ENCODE measurements at places on chromosomes 12 and 14.

GRCh38 chr12:116026346-116026745, 251.1 kb downstream of the MED13L start:
- no peak for DNase-seq

DNA sequence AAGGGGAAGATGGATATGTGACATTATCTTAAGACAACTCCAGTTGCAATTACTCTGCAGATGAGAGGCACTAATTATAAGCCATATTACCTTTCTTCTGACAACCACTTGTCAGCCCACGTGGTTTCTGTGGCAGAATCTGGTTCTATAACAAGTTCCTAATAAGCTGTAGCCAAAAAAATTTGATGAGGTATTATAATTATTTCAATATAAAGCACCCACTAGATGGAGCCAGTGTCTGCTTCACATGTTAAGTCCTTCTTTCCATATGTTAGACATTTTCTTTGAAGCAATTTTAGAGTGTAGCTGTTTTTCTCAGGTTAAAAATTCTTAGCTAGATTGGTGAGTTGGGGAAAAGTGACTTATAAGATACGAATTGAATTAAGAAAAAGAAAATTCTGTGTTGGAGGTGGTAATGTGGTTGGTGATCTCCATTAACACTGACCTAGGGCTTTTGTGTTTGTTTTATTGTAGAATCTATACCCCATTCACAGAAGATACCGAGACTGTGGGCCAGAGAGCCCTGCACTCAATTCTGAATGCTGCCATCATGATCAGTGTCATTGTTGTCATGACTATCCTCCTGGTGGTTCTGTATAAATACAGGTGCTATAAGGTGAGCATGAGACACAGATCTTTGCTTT, 36.9 kb downstream of the PSEN1 start:
- DNase-seq: no peak

DNA sequence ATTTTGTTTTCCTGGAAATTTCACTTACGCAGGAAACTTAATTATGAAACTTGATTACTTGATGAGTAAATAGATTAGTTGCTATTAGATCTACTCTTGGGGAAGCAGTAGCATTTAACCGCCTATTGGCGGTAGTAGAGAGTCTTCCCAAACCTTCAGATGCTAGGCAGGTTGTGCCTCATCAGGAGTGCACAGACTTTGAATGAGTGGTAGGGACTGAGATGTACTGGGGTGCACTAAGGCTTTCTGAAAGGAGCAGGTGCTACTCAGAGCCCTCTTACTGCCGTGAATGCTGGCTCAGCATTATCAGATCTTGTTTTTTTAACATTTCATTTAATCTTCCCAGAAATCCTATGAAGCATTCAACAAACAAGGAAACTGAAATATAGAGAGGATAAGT, 7.7 kb downstream of the GATC start:
- DNase-seq: no peak

GRCh38 chr14:51410897-51411296, 170.8 kb downstream of the TMX1 start:
- DNase-seq: no peak

DNA sequence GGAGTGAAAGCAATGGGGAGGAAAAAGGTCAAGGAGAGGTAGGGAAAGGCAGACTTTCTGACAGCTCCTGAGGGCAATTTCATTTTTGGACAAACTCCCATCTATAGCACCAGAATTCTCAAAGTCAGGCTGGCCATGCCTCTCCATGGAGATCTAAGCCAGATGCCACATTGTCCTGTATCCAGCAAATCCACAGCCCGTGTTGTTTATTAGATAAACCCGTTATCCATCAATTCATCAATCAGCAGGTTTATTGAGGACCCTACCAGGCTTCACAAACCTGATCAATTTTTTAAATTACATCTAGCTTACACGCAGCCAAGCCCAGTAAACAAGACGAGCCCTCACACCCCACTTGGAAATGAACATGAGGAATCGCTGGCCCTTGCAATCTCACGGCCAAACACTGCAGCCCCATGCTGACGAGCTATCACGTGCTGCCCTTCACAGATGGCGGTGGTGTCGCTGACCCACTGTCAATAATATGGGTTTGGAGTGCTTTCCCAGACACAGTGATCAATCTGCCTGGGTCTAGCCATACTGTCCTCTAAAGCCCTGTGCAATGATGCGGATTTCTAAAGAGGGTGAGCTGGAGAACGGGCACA, 332.9 kb downstream of the DPF3 start:
- no peak for DNase-seq

GRCh38 chr12:13223179-13223804, 26.8 kb downstream of the EMP1 start:
- no peak for DNase-seq

DNA sequence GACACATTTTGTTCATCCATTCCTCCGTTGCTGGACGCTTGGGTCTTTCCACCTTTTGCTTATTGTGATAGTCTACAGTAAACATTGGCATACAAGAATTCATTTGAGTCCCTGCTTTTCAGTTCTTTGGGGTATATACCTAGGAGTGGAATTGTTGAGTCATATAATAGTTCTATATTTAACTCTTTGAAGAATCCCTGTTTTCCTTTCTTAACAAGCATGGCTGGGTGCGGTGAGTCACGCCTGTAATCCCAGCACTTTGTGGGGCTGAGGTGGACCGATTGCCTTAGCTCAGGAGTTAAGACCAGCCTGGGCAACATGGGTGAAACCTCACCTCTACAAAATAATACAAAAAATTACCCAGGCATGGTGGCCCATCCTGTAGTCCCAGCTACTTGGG, 75.4 kb downstream of the CCDC92 start:
- no peak for DNase-seq

DNA sequence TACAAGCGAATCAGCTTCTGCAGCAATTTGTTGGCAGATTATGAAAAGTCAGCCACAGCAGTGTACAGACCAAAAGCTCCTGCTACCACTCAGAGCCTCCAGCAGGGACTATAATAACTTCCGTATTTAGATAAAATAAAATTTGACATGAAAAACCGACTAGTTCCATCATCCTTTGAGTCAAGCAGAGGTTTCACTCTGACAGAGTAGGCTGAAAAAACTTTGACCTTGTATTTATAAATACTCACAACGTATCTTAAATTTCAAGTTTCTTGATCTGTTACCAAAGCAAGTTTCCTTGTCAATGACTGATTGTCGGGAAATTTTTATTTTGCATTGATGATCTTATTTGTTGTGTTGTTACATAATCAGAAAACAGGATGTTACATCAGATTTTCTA, 283.4 kb downstream of the DAD1 start:
- DNase-seq: no peak

GRCh38 chr12:118016424-118017264, at the start of gene RFC5:
Gene RFC5, plus strand, starts transcription at chr12:118016703. Its CDS starts 125 bp downstream, at chr12:118016828.
- peak; percentile 99 for DNase-seq

DNA sequence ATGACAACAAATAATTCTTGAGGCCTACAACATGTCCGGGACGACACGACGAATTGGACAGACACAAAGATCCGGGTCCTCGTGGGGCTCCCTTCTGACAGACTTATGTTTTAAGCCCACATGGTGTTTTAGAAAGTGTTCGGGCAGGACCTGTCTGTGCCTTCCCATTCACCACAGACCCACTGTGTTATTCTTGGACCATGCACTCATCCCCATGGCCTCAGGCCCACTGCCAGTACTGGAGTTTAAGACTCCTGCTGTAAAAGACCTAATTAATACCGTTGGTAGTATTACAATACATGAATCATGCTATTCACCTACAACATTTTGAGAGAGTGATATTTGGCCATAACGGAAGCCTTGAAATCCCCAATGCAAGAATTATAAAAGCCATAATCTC, 20.0 kb downstream of the SLC15A4 start:
- DNase-seq: no peak

DNA sequence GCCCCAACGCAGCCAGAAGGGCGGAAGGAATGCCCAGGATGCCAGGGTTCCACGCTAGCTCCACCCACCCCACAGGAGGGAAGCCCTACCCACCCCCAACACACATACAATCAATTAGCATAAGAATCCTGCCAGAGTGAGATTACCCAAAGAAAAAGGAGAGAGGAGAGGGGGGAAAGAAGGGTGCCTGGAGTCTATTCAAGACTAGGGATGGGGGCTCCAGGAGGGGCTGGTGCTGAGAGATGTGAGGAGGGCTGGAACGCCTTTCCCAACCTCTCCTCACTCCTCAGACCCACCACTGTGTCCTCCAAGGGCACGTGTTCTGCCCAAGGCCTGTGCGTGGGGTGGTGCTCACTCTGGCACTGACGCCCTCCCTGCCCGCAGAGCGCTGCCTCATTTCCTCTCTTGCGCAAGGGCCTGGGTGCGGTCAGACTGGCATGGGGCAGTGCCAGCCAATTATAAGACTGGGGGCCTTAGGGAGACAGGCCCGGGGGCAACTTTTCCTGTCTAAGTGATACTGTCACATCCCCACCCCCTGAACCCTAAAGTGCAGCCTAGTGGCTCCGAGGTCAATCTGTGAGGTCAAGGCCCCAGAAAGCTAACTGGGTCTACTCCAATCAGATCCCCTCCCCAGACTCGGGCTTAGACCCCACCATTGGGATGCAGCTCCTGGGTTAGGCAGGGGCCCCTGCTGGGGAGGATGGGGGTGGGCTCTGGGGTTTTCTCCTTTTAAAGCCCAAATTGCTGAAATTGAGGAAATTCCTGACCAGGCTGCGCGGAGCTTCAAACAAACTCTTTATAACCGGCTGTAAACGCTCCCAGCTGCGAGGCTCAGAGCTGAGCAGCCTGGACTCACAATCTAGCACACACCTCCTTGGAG, 10.2 kb upstream of the ITGB7 start:
- DNase-seq: no peak

DNA sequence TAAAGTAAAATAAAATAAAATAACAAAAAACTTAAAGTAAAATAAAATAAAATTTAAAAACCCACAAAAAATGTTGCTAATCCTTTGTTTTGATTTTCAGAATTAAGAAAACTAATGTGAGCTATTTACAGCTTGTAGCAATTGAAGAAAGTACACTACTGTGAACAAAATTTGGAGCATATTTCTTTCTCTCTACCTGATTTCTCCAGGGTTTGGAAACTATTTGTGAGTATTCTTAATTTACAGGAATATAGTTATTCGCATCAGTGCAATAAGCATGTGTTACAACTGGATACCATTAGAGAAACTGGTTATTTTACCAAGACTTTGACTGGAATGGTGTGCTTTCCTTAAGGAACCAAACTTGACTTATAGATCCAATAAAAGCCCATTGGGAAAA, 86.1 kb upstream of the CNOT2 start:
- DNase-seq: no peak

DNA sequence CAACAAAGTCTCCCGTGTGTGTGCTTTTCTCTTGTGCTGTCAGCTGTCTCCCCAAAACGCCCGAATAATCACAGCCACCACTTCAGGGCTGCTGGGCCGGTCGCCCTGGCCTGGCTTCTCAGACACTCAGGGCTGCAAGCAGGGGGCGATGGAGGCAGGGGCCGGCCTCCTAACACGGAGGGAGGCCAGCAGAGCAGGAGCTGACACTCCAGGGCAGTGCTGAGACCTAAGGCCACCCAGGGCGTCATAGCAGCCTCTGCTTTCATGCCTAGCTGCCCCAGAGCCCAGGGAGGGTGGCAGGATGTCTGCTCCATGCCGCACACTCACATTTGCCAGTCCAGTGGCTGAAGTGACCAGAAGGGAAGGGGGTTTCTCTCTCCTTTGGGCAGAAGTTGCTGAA, 25.6 kb downstream of the STX2 start:
- DNase-seq: no peak

All from WERI-Rb-1 (cell line).